ENCODE measurements at places on chromosomes 11 and 22. TPM values are rescaled to one million over a fixed set of nuclear protein-coding genes. Genes with fewer than 3 reads are reported as not detected.

DNA sequence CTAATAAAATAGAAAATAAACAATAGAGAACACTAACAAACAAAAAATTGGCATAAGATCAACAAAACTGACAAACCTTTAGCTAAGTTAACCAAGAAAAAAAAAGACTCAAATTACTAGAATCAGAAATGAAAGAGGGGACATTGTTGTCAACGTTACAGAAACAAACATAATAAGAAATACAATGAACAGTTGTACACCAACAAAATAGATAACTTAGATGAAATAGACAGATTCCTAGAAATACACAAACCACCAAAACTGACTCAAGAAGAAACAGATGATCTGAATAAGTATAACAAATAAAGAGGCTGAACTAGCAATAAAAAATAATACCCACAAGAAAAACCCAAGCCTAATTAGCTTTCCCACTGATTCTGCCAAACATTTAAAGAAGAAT lies 34.7 kb upstream of the TMPRSS4 start:
- no peaks in the 10 kb centered on the region for H3K27me3 ChIP-seq
- H3K36me3 ChIP-seq: no peaks in the 10 kb centered on the region
- H3K4me1 ChIP-seq: no peaks in the 10 kb centered on the region
- no peak overlapping the region for H3K27ac ChIP-seq
- H3K4me3 ChIP-seq: no peak overlapping the region

DNA sequence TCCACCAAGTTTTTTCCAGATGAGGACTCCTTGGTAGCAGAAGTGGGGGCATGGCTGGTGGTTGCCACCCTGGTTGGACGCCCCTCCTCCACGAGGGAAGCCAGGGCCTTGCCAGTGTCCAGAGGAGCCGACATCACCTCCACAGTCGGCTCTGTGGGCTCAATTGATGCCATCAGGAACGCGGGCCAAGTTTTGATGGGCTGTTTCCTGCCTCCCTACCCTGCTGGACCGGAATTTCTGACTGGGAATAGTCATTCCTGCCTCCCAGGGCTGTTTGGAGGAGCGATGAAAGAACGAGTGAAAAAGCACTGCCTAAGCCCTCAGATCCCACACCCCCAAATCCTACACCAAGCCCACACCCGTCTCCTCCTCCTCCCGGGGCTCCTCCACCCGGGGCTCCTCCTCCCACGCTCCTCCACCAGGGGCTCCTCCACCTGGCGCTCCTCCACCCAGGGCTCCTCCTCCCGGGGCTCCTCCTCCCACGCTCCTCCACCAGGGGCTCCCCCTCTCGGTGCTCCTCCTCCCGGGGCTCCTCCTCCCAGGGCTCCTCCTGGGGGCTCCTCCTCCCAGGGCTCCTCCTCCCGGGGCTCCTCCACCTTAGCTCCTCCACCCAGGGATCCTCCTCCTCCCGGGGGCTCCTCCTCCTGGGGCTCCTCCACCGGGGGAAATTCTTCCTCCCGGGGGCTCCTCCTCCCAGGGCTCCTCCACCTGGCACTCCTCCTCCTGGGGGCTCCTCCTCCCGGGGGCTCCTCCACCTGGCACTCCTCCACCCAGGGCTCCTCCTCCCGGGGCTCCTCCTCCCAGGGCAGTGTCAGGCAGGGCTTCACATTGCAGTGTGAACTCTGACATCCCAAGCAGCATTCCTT lies 10.0 kb upstream of the PRR5 start:
- H3K36me3 ChIP-seq: no peaks in the 10 kb centered on the region
- peaks cover 6% of the 10 kb centered on the region for H3K4me1 ChIP-seq
- H3K27me3 ChIP-seq: no peaks in the 10 kb centered on the region
- no peak overlapping the region for H3K4me3 ChIP-seq

- H3K27me3 ChIP-seq: no peaks in the 10 kb centered on the region
- no peaks in the 10 kb centered on the region for H3K36me3 ChIP-seq
- H3K4me3 ChIP-seq: no peak overlapping the region
- no peak overlapping the region for H3K27ac ChIP-seq
Observed at GRCh38 chr11:113907152-113907551, 2.6 kb downstream of the HTR3B start.

GRCh38 chr11:44575288-44575672 lies 9.8 kb downstream of the CD82 start:
- no peak for DNase-seq
- H3K4me3 ChIP-seq: no peak overlapping the region
- peaks cover 73% of the 10 kb centered on the region for H3K4me1 ChIP-seq
- no peaks in the 10 kb centered on the region for H3K27me3 ChIP-seq

DNA sequence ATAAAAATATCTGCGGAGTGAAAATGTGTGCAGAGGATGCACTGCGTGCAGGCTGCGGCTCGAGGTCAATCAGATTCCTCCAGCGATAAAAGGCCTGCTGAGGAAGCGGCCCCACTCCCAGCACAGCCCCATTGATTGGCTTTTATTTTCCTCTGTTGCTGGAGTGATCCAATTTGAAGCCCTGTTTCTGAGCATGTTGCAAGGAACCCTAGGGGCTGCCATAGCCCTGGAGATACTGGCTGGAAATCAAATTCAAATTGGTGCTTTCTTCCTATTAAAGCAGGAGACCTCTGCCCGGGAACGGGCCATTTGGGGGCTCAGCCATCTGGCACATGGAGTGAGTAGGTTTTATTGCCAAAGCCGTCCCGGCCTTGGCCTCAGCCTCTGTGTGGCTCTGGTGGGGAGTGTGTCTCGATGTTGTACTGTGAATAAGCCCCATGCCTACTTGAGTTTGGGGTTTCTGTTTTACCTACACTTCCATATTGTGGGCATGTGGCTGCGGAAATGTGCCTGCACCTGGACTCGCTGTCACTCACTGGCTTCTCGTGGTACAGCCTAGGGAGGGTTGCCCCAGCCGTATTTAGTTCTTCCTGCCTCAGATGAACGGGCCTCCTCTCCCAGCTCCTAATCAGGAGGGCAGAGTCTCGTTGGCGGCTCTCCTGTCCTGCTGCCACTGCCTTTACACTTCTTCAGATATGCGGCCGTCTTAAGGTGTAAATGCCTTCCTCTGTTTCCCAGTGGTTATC lies 25.6 kb downstream of the PARVB start:
- H3K27ac ChIP-seq: no peak overlapping the region
- H3K4me1 ChIP-seq: peaks cover 18% of the 10 kb centered on the region
- no peaks in the 10 kb centered on the region for H3K27me3 ChIP-seq
- no peaks in the 10 kb centered on the region for H3K36me3 ChIP-seq
- DNase-seq: no peak

The LARGE2 gene
- total RNA-seq: 6.6 TPM

DNA sequence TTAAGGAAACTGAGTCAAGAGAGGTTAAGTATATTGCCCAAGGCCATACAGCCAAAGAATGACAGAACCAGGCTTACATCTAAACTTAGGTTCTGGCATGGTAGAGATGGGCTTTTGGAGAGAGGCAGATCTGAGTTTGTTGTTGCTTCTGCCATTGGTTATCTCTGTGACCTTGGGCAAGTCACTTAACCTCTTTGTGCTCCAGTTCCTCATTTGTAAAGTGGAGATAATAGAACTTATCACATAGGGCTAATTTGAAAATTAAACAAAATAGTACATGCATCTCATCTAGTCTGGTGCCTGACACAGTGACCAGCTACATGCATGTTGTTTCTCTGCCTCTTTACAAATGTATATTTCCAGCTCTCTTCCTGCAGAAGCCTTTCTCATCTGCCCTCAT lies 47.0 kb upstream of the PLET1 start:
- H3K27me3 ChIP-seq: no peaks in the 10 kb centered on the region
- no peak overlapping the region for H3K4me3 ChIP-seq
- H3K27ac ChIP-seq: no peak overlapping the region
- peaks cover 7% of the 10 kb centered on the region for H3K4me1 ChIP-seq
- DNase-seq: no peak

GRCh38 chr11:68468217-68468828 lies 7.8 kb downstream of the PPP6R3 start:
- H3K27ac ChIP-seq: no peak overlapping the region
- no peaks in the 10 kb centered on the region for H3K27me3 ChIP-seq
- H3K4me1 ChIP-seq: peaks cover 100% of the 10 kb centered on the region
- DNase-seq: no peak
- H3K36me3 ChIP-seq: no peaks in the 10 kb centered on the region
- no peak overlapping the region for H3K4me3 ChIP-seq

The CBX7 gene
- total RNA-seq: 98.0 TPM

DNA sequence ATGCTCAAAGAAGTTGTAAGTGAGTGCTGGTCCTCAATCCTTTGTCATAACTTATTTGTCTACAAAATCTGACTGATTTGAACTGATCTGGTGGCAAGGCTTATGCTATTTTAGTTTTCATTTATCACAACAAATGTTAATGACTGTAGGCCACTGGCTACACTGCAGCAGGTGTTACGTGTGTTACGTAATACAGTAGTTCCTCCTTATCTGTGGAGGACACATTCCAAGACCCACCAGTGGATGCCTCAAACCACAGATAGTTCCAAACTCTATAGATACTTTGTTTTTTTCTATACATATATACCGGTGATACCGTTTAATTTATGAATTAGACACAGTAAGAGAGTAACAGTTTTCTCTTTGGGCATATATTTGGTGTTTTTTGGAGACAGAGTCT lies 7.0 kb downstream of the MADD start:
- H3K4me1 ChIP-seq: peaks cover 10% of the 10 kb centered on the region
- H3K4me3 ChIP-seq: no peak overlapping the region
- H3K27me3 ChIP-seq: no peaks in the 10 kb centered on the region

The FAM180B gene
- total RNA-seq: not detected

- H3K27me3 ChIP-seq: no peaks in the 10 kb centered on the region
- H3K36me3 ChIP-seq: no peaks in the 10 kb centered on the region
- H3K4me3 ChIP-seq: no peak overlapping the region
Observed at GRCh38 chr11:64457416-64458010, 98.6 kb downstream of the RPS6KA4 start.

The GNG3 gene
- total RNA-seq: 2.5 TPM

The FSHB gene
- total RNA-seq: not detected
